Activated naive CD4-positive, alpha-beta T cell treated with anti-CD3 and anti-CD28 coated beads, Interleukin-2, amount 50 U/mL, for 72 hours (primary cell): ENCODE measurements at places on chromosomes 1 and 21. TPM values are rescaled to one million over a fixed set of nuclear protein-coding genes. Genes with fewer than 3 reads are reported as not detected.
A peak's percentile ranks its signal among the peaks of the same experiment; 100 is the strongest.

The BRDT gene
- total RNA-seq = 0.10 TPM

GRCh38 chr1:244789731-244790130 is 45.7 kb upstream of the COX20 start:
- no peak for DNase-seq

- no peak for DNase-seq
Observed at GRCh38 chr1:33984906-33985565, 121.2 kb downstream of the HMGB4 start.

DNA sequence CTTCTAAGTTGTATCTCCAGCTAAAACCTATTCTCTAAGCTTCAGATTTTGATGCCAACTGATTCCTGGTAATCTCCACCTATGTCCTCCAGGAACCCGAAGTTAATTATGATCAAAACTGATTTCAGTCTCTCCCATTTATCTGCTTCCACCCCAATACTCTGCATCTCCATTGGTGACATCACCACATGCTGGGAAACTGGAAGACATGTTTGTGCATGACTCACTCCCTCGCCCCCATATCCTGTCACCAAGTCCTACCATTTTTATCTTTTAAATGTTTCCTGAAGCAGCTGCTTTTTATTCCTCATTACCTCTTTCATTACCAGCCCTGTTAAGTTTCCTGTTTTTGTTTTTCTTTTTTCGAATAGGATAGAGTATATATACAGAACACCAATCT is 228.5 kb downstream of the LRRC40 start:
- no peak for DNase-seq

DNA sequence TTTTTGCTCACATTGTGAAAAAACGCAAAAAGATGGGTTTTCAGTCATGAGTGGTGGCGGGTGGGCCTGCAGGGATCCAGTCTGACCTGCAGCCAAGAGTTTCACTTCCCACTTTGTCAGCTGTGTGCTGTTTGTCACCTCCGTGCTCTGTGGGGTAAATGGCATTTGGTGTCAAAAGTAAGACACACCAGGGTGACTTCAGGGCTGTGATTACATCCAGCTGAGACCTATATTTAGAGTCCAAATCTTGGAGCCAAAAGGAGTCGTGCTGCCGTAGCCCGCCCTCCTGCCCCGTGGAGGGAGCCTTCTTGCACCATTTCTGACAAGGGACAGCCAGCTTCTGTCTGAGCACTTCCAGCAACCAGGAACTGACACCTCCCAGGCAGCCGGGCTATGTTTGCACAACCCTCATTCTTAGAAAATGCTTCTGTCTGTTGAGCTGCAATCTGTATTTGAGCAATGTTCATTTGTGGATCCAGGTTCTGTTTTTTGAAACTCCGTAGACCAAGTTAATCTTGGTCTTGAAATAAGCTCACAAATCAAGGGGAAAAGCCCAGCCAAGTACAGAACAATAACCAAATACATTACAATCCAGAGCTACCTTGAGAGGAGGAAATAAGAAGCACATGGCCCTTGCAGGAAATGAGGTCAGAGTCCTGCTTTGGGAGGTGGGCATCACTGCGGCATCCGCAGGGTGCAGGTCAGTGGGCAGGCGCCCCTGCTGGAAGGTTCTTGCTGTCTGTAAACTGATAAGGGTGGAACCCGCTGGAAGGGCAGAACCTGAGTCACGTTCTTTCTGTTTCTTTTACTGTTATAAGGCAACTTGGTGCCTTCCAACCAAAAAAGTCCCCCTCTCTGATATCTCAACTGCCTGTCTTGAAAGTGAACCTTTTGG is 14.4 kb downstream of the ABCG1 start:
- DNase-seq = peak; percentile 68

The KCNE2 gene
- 0.31 TPM for total RNA-seq

The MIER1 gene
- 56.5 TPM for total RNA-seq

GRCh38 chr1:107544285-107544684 is 403.4 kb downstream of the NTNG1 start:
- no peak for DNase-seq

The TIAM1 gene
- 70.6 TPM for total RNA-seq

- no peak for DNase-seq
Observed at GRCh38 chr1:33282791-33283190, 26.5 kb downstream of the ZNF362 start.

The CCDC27 gene
- not detected for total RNA-seq

The SLAMF6 gene
- 48.3 TPM for total RNA-seq

- DNase-seq = no peak
Observed at GRCh38 chr1:53678938-53679825, 59.8 kb downstream of the GLIS1 start.

- DNase-seq = no peak
Observed at GRCh38 chr21:42419845-42420244, 16.1 kb downstream of the UBASH3A start.

GRCh38 chr1:212959266-212960220 is 9.2 kb downstream of the VASH2 start:
- DNase-seq = no peak

DNA sequence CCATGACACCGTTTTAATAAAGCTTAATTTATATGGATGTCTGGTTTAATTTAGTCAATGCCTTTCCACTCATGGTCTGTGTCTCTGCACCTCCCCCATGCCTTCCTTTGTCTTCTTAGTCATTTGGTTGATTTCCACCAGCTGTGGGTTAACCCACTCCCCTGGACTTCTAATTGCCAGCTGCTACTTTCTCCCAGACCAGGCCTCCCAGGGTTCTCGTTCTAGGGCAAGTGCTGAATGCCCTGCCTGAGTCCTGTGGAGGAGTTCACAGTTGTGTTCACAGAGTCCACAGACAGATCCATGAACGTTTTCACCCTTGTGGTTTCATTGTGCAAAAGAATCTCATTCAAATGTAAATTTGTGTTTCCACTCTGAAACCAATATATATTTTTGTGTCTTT is 243.4 kb downstream of the NUF2 start:
- DNase-seq = no peak

DNA sequence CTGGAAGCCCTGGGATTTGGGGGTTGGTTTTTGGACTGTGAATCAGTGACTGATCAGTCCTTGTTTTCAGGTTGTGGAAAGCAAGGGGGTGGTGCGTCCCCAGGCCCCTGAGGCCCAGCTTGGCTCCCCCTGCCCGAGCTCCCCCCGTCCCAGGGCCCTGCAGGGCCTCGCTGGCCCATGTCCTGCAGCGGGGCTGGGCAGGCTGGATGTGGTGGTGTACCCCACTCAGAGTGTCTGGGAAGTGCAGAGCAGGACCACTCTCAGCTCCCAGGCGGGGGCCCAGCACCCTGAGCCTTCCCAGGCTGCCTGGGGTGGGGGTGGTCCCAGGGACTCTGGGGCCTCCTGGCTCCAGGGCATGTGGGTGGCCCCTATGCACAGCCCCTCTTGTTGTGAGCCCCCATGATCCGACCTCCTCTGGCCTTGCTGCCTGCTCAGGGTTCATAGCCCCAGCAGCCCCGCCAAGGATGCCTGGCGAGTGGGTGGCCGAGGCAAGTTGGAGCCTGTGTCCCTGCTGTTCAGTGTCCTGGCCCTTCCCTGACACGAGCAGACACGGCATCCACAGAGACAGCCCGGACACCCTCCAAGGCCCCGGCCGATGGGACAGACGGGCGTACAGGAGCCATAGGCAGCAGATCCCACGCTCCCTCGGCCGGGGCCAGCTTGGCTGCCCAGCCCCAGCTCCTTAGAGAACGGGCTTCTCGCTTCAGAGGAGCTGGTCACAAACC is 37.9 kb downstream of the SLX9 start:
- DNase-seq = no peak

DNA sequence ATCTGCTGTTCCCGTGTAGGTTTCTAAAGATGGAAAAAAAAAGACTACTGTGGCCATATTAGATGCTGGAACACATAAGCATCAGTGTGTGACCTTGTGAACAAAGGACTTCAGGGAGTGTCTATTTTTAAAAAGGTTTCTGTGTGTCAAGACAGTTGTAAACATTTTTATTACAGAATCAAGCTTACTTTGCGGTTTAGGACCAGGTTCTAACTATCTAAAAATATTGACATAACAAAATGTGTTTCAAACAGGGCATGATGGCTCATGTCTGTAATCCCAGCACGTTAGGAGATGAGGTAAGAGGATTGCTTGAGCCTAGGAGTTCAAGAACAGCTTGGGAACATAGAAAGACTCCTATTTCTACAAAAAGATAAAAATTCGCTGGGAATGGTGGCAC is 7.1 kb upstream of the DDI2 start:
- DNase-seq = no peak

- no peak for DNase-seq
Observed at GRCh38 chr1:12539705-12540579, 78.1 kb downstream of the DHRS3 start.

DNA sequence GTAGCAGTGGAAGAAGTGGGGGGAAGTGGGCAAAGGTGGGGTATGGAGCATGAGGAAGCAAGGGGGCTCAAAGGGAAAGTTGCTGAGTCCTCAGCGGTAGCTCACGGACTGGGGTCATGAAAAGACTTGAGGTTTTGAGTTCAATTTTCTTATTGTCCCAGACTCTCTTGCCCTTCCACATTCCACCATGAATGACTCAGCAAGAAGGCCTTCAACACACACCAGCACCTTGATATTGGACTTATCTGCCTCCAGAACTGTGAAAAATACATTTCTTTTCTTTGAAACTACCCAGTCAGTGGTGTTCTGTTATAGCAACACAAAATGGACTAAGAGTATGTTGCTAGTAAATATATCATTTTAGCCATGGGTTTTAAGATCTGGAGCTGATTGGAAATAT is 17.3 kb upstream of the RHBDL2 start:
- DNase-seq = no peak

The AGBL4 gene
- total RNA-seq = 0.19 TPM

- no peak for DNase-seq
Observed at GRCh38 chr1:119935373-119935772, 39.1 kb upstream of the ADAM30 start.

DNA sequence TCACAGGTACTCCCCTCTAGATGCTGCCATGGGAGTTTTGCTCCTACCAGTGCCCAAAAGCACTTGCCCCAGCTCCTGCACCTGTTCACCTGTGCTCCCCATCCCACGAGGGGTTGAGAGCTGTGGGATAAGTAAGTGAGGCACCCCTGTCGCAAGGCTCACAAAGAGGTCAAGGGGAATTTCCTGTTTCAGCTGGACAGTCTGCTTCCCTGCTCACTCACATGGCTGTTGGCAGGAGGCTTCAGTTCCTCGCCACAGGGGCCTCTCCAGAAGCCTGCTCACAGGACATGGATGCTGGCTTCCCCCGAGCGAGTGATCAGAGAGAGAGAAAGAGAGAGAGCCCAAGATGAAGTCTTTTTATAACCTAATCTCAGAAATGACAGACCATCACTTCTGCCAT is 8.7 kb upstream of the NCMAP start:
- no peak for DNase-seq

DNA sequence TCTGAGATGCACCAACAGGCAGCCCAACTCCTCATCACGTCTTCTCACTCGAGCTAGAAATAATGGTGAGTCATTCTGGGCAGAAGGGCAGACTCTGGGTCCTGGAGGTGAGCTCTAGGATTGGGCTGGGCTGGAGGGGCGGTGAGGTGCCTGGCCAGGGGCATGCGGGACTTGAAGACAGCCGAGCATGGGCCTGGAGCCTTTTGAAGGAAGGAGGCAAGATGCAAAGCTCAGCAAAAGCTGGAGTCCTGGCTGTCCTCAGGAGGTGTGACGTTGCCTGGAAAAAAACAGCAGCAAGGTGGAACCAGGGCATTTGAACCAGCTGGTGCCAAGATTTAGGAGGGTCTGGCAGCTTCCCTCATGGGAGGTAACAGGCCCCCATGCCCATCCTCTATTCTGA is 712 bp downstream of the KCNA2 start:
- no peak for DNase-seq

GRCh38 chr21:46254208-46254975 is 25.8 kb upstream of the LSS start:
- DNase-seq = no peak

The SPRR2G gene
- total RNA-seq = not detected

GRCh38 chr1:61156576-61157467 is 74.5 kb downstream of the NFIA start:
- DNase-seq = no peak

DNA sequence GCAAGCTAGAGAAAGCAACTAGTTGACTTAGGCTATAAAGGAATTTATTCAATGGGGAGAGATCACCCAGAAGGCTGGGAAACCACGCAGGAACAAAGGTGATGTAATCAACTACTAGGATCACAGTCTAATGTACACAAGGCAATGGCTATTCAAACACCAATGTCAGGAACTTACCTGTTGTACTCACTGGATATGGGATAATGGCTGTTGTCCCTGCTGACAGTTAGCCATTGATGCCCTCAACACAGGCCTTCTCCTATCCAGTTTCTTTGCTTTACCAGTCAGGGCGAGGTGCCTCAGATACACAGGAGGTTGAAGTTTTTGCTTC is 32.3 kb downstream of the C21orf91 start:
- DNase-seq = no peak

GRCh38 chr1:6424619-6425593 is at the start of gene ESPN:
Gene ESPN, plus strand, starts transcription at chr1:6424776. Its CDS starts 180 bp downstream, at chr1:6424956.
- DNase-seq = no peak

- no peak for DNase-seq
Observed at GRCh38 chr1:196660272-196660671, 8.4 kb downstream of the CFH start.

DNA sequence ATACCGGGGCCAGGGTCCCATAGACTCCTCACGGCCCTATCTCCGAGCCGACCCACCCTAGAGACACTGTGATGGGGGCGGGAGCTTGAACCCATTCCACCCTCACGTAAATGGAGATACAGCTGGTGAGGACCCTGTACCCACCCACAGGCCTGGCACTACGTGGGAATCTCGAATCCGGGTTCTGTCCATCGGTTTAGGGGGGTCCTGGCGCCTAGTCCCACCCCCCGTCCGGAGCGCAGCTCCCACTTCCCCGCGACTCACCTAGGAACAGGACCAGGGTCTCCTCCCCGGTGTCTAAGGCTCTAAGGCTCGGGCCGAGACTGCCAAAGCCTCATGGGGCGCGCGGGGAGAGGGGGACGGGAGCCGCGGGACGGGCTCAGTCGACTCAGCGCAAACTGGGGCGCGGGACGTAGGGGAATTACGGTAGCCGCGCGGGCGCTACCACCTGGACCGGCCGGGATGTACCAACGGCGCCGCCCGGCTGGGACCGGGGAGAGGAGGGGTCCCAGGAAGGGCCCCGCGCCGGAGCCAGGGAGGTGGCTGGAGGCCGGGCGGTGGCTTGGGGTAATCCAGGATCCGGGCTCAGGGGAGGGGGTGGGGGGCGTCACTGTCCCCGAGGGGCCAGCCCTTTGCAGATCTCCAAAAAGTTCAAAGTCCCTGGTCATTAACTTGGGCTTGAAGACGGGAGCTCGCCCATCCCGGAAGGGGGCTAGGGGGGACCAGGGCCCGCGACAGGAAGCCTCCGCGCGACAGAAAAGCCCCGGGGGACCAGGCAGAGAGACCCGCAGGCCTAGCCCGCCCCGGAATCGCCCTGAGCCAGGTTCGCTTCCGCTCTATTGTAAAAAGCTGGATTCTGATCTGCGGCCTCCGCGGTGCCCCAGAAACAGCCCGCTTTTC is 1.0 kb downstream of the PLEKHG5 start:
- peak; percentile 75 for DNase-seq

GRCh38 chr1:174998569-174999215 is 1.1 kb upstream of the CACYBP start:
- peak; percentile 29 for DNase-seq

- no peak for DNase-seq
Observed at GRCh38 chr1:202084791-202085681, 37.7 kb upstream of the GPR37L1 start.

- DNase-seq = no peak
Observed at GRCh38 chr1:210700511-210700910, 371.8 kb downstream of the HHAT start.

The CENPF gene
- 74.2 TPM for total RNA-seq

The CELA2A gene
- total RNA-seq = not detected

The AMPD1 gene
- not detected for total RNA-seq

The CAMK2N1 gene
- total RNA-seq = 0.25 TPM

- DNase-seq = no peak
Observed at GRCh38 chr1:199545780-199546179, 481.7 kb upstream of the NR5A2 start.

GRCh38 chr1:37017720-37018119 is 16.6 kb downstream of the GRIK3 start:
- no peak for DNase-seq
